Adrenal gland (tissue), 19 donors: ENCODE measurements at places on chromosomes 1 and 21. TPM values are rescaled to one million over a fixed set of nuclear protein-coding genes. Genes with fewer than 3 reads are reported as not detected.

DNA sequence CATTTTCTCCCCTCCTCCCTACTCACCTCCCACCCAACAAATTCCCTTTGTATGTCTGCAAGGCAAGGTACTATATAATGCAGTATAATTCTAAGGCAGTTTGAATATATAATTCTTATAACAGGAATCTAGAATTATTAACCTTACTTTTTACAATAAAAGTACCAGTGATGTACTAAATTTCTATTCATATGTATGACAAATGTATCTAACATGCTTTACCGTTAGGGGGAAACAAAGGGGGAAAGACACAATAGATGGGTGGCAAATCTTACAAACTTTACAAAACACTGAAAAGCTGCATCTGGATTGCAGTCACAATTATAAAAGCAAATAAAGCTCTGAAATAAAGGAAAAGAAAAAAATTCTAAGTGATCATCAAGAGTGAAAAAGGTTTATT, 2.3 kb downstream of the PIK3R3 start:
- no peak for DNase-seq

GRCh38 chr1:53398091-53398490, 61.1 kb upstream of the DMRTB1 start:
- no peak for DNase-seq

- DNase-seq, result no peak
These were observed 107.8 kb downstream of the NGF start for GRCh38 chr1:115230281-115230680.

DNA sequence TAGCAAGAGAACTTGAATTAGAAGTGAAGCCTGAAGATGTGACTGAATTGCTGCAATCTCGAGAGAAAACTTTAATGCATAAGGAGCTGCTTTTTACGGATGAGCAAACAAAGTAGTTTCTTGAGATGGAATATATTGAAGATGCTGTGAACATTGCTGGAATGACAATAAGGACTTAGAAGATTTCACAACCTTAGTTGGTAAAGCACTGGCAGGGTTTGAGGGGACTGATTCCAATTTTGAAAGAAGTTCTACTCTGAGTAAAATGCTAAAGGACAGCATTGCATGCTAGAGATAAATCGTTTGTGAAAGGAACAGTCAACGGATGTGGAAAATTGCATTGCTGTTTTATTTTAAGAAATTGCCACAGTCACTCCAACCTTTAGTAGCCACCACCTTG, 69.5 kb downstream of the GDAP2 start:
- DNase-seq, result no peak

DNA sequence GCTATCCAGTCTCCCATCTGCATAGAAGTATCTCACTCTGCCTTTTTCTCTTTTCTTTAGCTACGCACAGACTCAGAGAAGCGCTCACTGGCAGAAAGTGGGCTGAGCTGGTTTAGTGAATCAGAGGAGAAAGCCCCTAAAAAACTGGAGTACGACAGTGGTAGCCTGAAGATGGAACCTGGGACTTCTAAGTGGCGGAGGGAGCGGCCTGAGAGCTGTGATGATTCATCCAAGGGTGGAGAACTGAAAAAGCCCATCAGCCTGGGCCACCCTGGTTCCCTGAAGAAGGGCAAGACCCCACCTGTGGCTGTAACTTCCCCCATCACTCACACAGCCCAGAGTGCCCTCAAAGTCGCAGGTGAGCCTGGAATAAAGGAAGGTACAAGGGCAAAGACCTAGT, 48.0 kb upstream of the IPO9 start:
- no peak for DNase-seq

- DNase-seq, result no peak
These were observed 367.3 kb downstream of the PTPRU start for GRCh38 chr1:29603622-29604021.

- DNase-seq, result no peak
These were observed 3.0 kb downstream of the PAXBP1 start for GRCh38 chr21:32768530-32768929.

DNA sequence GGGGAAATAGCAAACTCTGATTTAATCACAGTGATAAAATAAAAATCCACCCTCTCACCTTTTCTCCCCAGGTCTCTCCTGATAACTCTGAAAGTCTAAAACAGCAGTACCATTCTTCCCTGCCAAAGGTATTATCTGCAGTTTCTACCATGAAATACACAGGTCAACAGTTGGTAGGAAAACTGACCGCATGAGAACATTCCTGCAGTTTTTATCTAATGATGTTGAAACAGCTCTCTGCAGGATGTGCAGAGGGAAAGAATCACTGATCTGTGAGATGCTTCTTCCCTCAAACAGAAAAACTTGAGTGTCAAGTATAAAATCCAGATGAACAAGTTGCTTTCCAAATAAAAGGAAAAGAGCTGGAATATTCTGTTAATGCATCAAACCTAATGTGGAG, 39.1 kb downstream of the KCNJ6 start:
- no peak for DNase-seq

- DNase-seq, result no peak
These were observed 247.9 kb upstream of the DUSP10 start for GRCh38 chr1:221989741-221990140.

DNA sequence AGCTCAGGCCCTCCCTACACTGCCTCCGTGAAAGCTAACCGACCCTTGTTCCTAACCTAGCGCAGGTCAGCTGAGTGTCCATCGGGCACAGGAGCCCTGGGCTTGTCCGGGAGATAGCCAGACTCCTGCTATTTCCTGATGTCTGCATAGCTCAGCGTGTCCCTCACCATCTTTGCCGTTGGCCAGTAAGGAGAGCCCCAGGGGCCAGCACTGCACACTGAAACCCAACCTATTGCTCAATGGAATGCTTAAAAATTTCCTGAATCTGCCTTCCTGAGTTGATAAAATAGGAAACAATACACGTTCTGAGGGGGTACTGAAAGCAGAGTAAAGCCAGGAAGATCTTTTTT, 2.2 kb downstream of the RUNX1 start:
- DNase-seq, result no peak

GRCh38 chr1:224266915-224267856, 62.8 kb downstream of the NVL start:
- no peak for DNase-seq

- DNase-seq, result no peak
These were observed 45.1 kb downstream of the BACE2 start for GRCh38 chr21:41213021-41213420.

DNA sequence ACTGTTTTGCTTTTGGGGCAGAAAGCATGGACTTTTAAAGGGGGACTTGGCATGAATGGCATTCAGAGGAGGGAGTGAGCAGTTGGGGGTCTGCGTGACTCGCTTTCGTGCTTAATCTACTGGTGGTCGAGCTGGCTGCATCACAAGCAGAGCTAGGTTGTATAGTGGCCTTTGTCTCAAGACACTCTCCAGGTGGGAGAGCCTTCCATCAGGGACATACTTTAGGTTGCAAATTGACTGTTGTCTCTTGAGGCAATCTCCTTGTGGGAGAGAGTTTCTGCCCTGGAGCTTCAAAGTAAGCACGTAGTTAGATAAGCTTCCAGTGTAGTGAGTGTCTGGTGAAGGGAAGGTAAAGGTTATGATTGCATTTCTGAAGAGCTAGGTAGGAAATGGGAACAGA, 93.9 kb downstream of the C1orf21 start:
- no peak for DNase-seq

GRCh38 chr1:117301901-117302300, 65.3 kb upstream of the MAN1A2 start:
- DNase-seq, result no peak

GRCh38 chr1:155076371-155076770, 2.3 kb upstream of the EFNA3 start:
- DNase-seq, result no peak

DNA sequence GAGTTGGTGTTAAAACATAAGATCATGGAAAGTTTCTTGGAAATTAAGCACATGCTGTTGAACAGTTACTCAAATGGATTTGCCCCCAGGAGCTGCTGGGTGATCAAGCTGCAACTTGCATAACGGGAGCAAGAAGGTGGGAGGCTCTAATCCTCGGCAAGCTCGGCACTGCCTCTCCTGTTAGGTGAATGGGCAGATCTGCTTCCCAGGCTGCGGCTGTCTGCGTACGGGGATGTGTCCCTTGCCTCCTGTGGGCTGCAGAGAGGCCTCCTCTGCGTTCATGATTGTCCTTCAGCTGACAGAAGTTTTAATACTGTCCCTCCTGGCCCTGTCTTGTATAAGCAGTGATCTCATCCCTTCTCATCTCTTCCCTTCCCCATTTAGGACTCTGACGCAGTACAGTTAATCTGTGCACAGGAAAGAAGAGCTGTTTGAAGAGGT, 36.7 kb downstream of the ATP1A1 start:
- DNase-seq, result no peak

GRCh38 chr1:185843297-185843869, 109.2 kb downstream of the HMCN1 start:
- no peak for DNase-seq

- DNase-seq, result no peak
These were observed 43.9 kb downstream of the TESK2 start for GRCh38 chr1:45446950-45447672.

DNA sequence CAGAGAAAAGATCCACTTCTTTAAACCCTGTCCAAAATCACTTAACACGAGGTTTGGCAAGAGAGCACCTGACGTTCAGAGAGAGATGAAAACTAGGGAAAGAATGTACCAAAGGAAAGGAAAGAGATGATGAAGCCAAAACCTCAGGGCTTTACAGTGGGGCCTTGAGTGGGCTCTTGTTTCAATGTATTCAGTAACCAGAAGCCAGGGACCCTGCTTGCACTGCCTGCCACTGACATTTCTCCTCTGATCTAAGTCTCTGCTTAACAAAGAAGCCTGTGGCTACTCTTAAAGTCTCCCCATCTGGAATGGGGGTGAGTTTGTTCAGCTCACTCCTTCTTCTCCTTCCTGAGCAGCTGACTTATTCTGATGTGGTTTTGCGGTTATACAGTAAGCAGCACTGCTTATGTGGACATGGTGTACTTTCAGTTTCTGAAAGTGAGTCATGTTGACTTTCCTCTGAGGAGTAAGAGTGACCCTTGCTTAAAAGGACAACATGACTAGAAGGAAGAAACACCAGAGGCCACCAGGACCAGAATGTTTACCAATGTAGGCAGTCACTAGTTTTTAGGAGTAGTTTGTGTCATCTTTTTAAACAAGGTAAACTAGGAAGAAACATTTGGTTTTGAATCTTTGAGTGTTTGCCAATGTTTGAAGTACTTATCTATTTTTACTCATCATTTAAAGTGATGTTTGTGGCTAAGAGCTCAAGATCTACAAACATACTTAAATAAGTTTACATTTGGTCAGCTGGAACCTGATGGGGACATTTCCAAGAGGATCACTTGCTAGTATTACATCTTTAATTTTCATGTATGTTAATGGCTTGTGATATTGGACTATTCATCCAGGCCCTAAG, 87.4 kb downstream of the FASLG start:
- DNase-seq, result peak; percentile 23

DNA sequence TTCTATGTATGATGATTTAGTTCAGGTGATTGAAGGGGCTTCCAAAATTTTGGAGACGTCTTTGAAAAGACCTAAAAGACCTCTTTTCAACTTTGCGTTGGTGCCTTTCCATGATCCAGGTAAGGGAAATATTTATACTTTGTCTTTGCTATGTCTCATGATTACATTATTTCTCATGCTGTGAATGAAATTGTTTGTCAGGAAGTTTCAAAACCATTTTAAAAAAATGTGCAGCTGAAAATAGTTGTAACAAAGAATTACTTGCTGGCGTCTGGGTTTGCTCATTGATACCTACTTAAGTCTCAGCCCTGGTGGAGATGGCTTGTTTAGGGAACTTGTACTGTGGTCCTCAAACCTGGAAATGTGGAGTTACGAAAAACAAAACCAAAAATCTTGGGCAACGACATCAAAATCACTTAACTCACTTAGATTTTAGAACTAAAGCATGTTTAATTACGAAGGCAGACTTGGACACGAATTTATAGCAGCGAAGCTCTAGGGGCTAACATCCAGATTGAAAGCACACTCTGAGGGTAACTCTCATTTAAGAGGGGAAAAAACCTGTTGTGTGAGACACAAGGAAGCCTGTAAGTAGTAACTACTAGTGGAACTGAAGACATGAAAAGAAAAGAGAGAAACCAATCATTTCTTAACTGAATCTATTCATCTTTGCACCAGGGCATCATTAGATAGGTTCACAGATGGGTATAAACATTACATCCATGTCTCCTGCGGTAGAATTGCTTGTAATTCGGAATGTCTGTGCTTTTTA, 924 bp downstream of the HMCN1 start:
- no peak for DNase-seq

GRCh38 chr1:42841010-42841409, 5.4 kb upstream of the ZNF691 start:
- DNase-seq, result no peak

DNA sequence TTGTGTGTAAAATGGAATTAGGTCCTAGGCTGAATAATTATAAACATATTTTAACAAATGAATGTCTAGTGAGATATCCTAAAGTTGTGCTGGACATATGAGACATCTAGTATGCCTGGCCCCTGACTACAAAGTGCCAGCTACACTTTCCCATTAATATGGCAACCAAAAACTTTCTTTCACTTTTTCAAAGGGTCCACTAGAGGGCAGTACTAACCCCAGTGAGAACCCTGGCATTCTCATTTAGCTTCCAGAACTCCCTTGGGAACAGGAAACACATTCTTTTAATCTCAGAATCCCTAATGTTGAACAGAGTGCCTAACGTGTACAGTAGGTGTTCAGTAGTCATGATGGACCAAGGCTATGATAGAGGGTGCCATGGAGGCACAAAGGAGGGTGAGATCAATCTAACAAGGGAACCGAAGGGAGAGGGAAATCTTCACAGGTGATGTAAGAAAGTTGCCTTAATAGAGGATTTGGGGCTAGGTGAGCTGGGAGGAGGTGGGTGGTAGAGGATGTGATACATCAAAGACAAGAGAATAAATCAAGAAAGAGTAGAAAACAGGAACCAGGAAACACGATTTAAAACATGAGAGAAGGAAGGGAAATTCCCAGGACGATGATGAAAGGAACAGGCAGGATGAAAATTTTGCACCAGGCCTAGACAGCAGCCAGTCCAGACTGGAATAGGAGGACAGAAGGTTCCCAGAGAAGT, 41.6 kb downstream of the NSL1 start:
- DNase-seq, result no peak

The NOTCH2 gene
- 93.5 TPM for total RNA-seq

The KCNK2 gene
- 24.1 TPM for total RNA-seq

The NTMT2 gene
- not detected for total RNA-seq

The CRYAA gene
- total RNA-seq, result not detected

The NCAM2 gene
- total RNA-seq, result 9.1 TPM

The SELE gene
- 0.85 TPM for total RNA-seq

The LYPD8 gene
- not detected for total RNA-seq

The CD46 gene
- 561 TPM for total RNA-seq
